ENCODE measurements at places on chromosomes 3 and 15. TPM values are rescaled to one million over a fixed set of nuclear protein-coding genes. Genes with fewer than 3 reads are reported as not detected.

- no peak for DNase-seq
- peaks cover 79% of the 10 kb centered on the region for H3K4me1 ChIP-seq
- peak overlapping the region; percentile 60 for H3K4me3 ChIP-seq
- peaks cover 22% of the 10 kb centered on the region for H3K36me3 ChIP-seq
These were observed 9.3 kb upstream of the MBNL1 start for GRCh38 chr3:152259468-152259867.

GRCh38 chr3:105458518-105459215 is 92.0 kb downstream of the ALCAM start:
- no peak for DNase-seq
- H3K4me3 ChIP-seq: no peak overlapping the region
- H3K36me3 ChIP-seq: peaks cover 2% of the 10 kb centered on the region

Gene RASGRP1
- total RNA-seq: 46.6 TPM

DNA sequence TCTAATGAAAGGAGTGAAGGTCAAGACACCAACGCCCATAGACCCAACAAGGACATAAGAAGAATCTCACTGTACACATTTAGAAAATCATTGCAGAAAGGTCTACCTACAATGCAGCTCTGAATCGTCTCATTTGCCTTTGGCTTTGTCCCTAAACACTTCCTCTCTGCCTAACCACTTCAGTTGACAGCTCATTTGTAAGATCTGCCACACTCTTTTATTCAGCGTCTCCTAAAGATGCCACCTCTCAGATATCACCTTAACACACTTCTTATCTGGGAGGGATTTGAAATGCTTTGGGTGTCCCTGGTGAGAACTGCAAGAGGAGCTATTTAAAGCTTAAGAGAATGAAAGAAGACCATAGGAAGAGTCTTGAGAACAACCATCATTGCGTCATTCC is 38.7 kb downstream of the RAB27A start:
- peaks cover 61% of the 10 kb centered on the region for H3K4me1 ChIP-seq
- DNase-seq: no peak
- H3K27ac ChIP-seq: peak overlapping the region; percentile 78
- peaks cover 61% of the 10 kb centered on the region for H3K36me3 ChIP-seq
- no peaks in the 10 kb centered on the region for H3K27me3 ChIP-seq

DNA sequence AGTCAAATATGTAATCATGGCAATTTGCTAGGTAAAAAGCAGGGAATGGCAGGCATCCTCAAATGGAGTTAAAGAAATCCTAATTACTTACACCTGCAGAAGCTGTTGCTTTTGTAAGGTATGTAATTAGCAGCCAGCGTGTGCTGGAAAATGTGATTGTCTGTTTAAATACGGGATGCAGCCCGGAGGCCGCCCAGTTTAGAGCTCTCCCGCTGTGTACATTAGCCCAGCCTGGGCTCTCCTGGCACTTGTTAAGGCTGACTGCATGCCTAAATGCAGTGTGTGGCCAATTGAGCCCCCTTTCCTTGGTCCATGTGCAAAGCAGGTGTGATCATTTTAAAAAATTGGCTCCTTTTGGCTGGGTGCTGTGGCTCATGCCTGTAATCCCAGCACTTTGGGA is 9.0 kb downstream of the DPH3 start:
- peaks cover 15% of the 10 kb centered on the region for H3K4me1 ChIP-seq
- H3K27ac ChIP-seq: no peak overlapping the region
- H3K4me3 ChIP-seq: no peak overlapping the region
- H3K36me3 ChIP-seq: peaks cover 8% of the 10 kb centered on the region
- no peaks in the 10 kb centered on the region for H3K27me3 ChIP-seq
- DNase-seq: no peak

GRCh38 chr3:146115619-146116018 is 45.4 kb downstream of the PLOD2 start:
- H3K27me3 ChIP-seq: no peaks in the 10 kb centered on the region
- H3K36me3 ChIP-seq: peaks cover 2% of the 10 kb centered on the region
- no peak overlapping the region for H3K4me3 ChIP-seq
- no peaks in the 10 kb centered on the region for H3K4me1 ChIP-seq
- DNase-seq: no peak

DNA sequence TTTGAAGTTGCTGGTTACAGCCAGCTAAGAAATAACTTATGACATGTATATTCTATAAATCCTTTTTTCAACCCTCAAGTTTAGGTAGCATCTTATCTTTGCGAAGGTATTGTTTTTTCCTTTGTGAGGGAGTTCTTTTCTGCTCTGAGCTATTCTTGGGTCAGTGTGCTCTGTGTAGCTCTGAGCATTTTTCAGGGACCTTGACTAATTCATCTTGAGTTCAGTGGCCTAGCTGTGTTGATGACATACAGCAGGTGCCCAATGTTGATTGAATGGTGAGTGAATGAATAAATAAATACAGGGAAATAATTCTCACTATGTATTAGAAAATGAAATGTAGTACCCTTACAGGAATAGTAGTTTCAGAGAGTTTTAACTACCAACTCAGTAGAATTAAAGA is 335.3 kb downstream of the IL20RB start:
- no peaks in the 10 kb centered on the region for H3K4me1 ChIP-seq
- H3K27ac ChIP-seq: no peak overlapping the region
- no peak for DNase-seq
- peaks cover 12% of the 10 kb centered on the region for H3K27me3 ChIP-seq
- H3K4me3 ChIP-seq: no peak overlapping the region

Gene SLCO3A1
- 2.7 TPM for total RNA-seq

GRCh38 chr3:111943533-111943932 is 35.3 kb upstream of the ABHD10 start:
- H3K4me3 ChIP-seq: no peak overlapping the region
- no peaks in the 10 kb centered on the region for H3K4me1 ChIP-seq
- DNase-seq: no peak
- no peak overlapping the region for H3K27ac ChIP-seq

DNA sequence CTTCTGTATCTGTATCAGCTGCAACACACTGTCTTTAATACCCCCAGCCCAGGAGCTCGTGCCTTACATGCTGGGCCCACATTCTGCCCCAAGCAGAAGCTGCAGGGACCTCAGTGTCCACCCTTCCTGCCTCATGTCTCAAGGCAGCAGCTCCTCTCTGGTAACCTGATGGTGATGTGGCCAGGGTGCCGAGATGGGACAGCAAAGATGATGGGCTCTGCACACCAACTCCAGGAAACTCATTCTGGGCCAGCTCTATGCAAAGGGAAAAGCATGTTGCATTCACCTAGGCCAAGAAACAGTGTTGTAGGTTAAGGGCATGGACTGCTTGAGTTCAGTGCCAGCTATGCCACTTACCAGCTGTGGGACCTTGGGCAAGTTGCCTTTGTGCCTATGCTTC is 79.5 kb upstream of the PRR23C start:
- no peaks in the 10 kb centered on the region for H3K4me1 ChIP-seq
- peaks cover 9% of the 10 kb centered on the region for H3K27me3 ChIP-seq
- H3K27ac ChIP-seq: no peak overlapping the region
- H3K36me3 ChIP-seq: no peaks in the 10 kb centered on the region
- H3K4me3 ChIP-seq: no peak overlapping the region
- no peak for DNase-seq

GRCh38 chr3:112498914-112499711 is at the start of gene BTLA:
Gene BTLA (minus strand): TSS chr3:112499472. CDS start chr3:112499358, 114 bp downstream.
- DNase-seq: no peak
- peak within 1 kb of the TSS; percentile 99 for H3K4me3 ChIP-seq
- peaks cover 57% of the 10 kb centered on the region for H3K4me1 ChIP-seq

DNA sequence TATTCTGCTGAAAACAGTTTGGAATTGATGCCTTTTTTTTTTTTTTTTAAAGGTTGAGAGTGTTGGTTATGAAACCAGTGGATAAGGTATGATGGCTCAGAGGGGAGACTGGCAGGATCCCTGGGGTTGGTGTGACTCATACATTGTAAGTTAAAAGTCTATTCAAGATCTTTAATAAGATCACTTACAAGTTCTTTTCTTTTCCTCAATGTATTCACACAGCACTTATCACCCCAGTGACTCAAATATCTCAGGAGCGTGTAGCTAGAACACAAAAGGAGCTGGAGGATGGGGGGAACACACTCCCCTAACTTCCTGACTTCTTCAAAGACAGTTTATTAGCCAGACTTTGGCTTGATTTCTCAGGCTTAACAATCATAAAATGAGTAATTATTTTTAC is 285.3 kb downstream of the SV2B start:
- no peak overlapping the region for H3K4me3 ChIP-seq
- H3K4me1 ChIP-seq: peaks cover 3% of the 10 kb centered on the region
- H3K27ac ChIP-seq: no peak overlapping the region
- no peaks in the 10 kb centered on the region for H3K36me3 ChIP-seq
- no peaks in the 10 kb centered on the region for H3K27me3 ChIP-seq

Gene NRG4
- not detected for total RNA-seq

GRCh38 chr3:124381575-124382333 is 348.5 kb upstream of the UMPS start:
- no peaks in the 10 kb centered on the region for H3K4me1 ChIP-seq
- peaks cover 18% of the 10 kb centered on the region for H3K27me3 ChIP-seq
- DNase-seq: no peak
- H3K27ac ChIP-seq: no peak overlapping the region
- no peak overlapping the region for H3K4me3 ChIP-seq
- H3K36me3 ChIP-seq: no peaks in the 10 kb centered on the region

Gene LTK
- 0.16 TPM for total RNA-seq

DNA sequence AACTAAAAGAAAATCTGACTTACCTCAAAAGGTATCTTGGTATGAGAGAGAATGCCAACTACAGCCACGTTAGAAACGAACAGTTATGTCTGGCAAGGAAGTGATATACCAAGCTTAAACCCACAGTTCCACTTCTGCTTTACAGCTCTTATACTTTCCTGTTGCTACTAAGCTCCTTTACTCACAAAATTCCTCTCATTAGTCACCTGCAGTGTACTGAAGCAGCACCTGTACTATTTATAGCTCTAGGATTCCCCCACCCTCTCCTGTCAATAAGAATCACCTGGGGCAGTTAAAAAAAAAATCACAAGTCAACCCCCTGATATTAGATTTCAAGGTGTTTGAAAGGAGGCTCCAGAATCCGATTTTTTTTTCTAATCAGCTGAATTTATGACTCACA is 2.9 kb upstream of the TMEM266 start:
- H3K27ac ChIP-seq: no peak overlapping the region
- no peaks in the 10 kb centered on the region for H3K36me3 ChIP-seq

Gene LCTL
- not detected for total RNA-seq

Gene CGNL1
- not detected for total RNA-seq

DNA sequence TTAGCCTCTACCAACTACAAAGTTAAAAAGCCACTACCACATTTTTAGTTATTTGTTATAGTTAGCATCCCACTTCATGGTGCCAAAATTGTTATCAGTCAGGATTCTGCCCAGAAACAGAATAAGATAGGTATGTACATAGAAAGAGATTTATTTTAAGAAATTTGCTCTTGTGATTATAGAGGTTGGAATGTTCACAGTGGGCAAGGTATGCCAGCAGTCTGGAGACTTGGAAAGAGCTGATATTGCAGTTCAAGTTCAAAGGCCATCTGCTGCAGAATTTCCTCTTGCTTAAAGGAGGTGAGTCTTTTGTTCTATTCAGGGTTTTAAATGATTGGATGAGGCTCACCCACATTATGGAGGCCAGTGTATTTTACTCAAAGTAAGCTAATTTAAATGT is 143.8 kb upstream of the POU1F1 start:
- no peak for DNase-seq
- peaks cover 3% of the 10 kb centered on the region for H3K27me3 ChIP-seq
- no peaks in the 10 kb centered on the region for H3K4me1 ChIP-seq
- H3K36me3 ChIP-seq: no peaks in the 10 kb centered on the region
- H3K4me3 ChIP-seq: no peak overlapping the region
- no peak overlapping the region for H3K27ac ChIP-seq

DNA sequence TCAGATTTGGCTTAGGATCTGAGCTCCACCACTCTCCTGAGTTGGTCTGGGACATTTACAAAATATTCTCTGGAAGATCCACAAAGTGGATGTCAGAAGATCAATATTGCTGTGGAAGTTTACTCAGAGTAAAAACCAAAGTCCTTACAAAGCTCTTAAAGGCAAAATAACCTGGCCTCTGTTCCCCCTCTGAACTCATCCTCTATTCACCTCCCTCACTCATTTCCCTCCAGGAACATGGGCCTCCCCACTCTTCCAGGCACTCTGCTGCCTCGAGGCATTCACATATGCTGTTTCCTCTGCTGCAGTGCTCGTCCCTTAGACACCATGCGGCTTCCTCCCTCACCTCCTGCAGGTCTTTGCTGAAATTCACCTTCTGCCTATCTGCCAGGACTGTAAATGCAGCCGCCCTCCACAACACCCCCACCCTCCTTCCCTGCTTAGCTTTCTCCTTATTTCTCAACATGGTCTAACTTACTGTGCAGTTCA is 19.1 kb upstream of the CCDC174 start:
- no peak overlapping the region for H3K27ac ChIP-seq
- H3K36me3 ChIP-seq: no peaks in the 10 kb centered on the region
- no peak overlapping the region for H3K4me3 ChIP-seq
- DNase-seq: no peak
- H3K27me3 ChIP-seq: peaks cover 32% of the 10 kb centered on the region
- no peaks in the 10 kb centered on the region for H3K4me1 ChIP-seq

- H3K27me3 ChIP-seq: no peaks in the 10 kb centered on the region
- no peak overlapping the region for H3K4me3 ChIP-seq
- no peak for DNase-seq
- peaks cover 40% of the 10 kb centered on the region for H3K36me3 ChIP-seq
- H3K27ac ChIP-seq: peak overlapping the region; percentile 72
These were observed 6.3 kb downstream of the RBM15B start for GRCh38 chr3:51397392-51397791.

Gene GOLGA8H
- total RNA-seq: 0.36 TPM

- H3K27ac ChIP-seq: no peak overlapping the region
- H3K4me3 ChIP-seq: peak overlapping the region; percentile 14
- no peaks in the 10 kb centered on the region for H3K36me3 ChIP-seq
- H3K27me3 ChIP-seq: peaks cover 10% of the 10 kb centered on the region
- DNase-seq: no peak
These were observed 150.6 kb downstream of the RAB11A start for GRCh38 chr15:66019826-66020398.

DNA sequence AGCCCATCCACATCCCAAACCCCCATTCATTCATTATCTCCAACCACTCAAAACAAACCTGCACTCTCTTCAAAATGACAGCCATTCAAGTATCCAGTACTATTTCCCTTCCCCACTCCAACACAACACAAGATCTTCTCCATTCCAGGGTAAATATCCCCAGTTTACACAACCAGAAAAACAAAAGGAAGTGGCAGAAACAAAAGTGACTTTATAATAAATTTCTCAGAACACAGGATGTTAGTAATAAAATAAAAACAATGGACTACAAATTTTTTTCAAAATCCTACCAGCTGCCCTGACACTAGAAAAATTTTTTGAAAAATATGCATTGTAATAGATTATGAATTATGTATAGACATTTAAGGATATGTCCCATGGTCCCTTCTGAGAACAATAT is 14.2 kb downstream of the CPA3 start:
- H3K36me3 ChIP-seq: no peaks in the 10 kb centered on the region
- DNase-seq: no peak
- H3K27me3 ChIP-seq: peaks cover 4% of the 10 kb centered on the region
- no peak overlapping the region for H3K4me3 ChIP-seq
- no peaks in the 10 kb centered on the region for H3K4me1 ChIP-seq

Gene CFAP100
- total RNA-seq: not detected

- no peak overlapping the region for H3K4me3 ChIP-seq
- H3K27me3 ChIP-seq: no peaks in the 10 kb centered on the region
- no peak overlapping the region for H3K27ac ChIP-seq
- H3K36me3 ChIP-seq: no peaks in the 10 kb centered on the region
- H3K4me1 ChIP-seq: no peaks in the 10 kb centered on the region
These were observed 5.7 kb upstream of the EXOG start for GRCh38 chr3:38490281-38491030.

- H3K4me1 ChIP-seq: peaks cover 8% of the 10 kb centered on the region
- DNase-seq: no peak
- H3K36me3 ChIP-seq: peaks cover 19% of the 10 kb centered on the region
- H3K27ac ChIP-seq: no peak overlapping the region
- H3K27me3 ChIP-seq: no peaks in the 10 kb centered on the region
- no peak overlapping the region for H3K4me3 ChIP-seq
These were observed 218.5 kb downstream of the ITPR1 start for GRCh38 chr3:4711680-4711992.

Gene LINGO1
- not detected for total RNA-seq

Data from activated naive CD8-positive, alpha-beta T cell treated with anti-CD3 and anti-CD28 coated beads for 36 hours (primary cell).